ENCODE measurements at places on chromosomes 16 and 17.

- no peak for DNase-seq
These were observed 4.7 kb upstream of the GOT2 start for GRCh38 chr16:58738672-58739296.

GRCh38 chr17:39737760-39738567, at the start of gene GRB7:
TSS of gene GRB7 (plus strand) at chr17:39737938. CDS start at chr17:39742302, 4,364 bp downstream.
- no peak for DNase-seq

- DNase-seq = no peak
These were observed 1.5 kb upstream of the CMIP start for GRCh38 chr16:81442916-81443687.

- DNase-seq = peak; percentile 78
These were observed 17.9 kb downstream of the GOSR2 start for GRCh38 chr17:46940692-46941404.

- DNase-seq = no peak
These were observed 804 bp downstream of the BORCS6 start for GRCh38 chr17:8189041-8189710.

- no peak for DNase-seq
These were observed 737 bp downstream of the OTOP3 start for GRCh38 chr17:74936470-74936799.

DNA sequence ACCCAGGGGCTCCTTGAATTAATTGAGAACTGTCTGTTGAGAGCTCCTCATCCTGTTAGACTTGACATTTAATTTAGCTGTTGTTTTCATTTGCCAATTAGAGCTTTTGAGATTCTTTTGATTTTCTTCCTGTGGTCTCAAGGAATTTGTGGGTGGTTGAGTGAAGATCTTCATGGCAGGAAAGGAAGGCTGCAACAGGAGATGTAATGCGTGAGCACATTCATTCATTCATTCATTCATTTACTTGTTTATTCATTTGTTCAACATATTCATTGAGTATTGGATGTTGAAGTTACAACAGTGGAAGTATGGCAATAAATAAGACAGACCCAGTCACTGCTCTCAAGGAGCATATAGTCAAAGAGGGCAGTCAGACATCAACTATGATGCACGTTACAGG, 117.7 kb downstream of the PRKCB start:
- no peak for DNase-seq

DNA sequence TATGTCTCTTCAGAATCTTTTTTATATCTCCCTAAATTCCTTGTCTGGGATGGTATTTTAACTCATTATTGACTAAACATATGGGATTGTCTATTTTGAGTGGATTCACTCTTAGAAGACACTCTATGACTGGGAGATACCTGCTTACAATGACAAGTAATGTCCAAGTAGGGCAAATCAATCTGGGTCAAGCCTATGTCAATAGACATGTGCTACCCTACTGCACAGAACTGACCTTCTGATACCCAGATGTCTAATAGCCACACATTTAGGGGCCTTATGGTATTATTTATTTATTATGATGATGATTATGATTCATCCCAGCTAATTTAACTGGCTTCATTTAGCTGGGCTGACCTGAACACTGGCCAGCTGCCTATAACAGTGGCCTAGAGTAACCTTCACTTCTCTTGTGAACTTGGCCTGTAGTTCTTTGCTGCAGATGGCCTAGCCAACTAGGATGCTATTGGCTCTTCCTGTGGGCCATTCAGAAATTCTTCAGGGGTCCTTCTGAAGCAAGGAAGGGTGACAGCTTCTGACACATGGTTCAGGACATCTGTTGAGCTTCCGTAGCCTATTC, 138.0 kb downstream of the ANKFN1 start:
- DNase-seq = no peak

DNA sequence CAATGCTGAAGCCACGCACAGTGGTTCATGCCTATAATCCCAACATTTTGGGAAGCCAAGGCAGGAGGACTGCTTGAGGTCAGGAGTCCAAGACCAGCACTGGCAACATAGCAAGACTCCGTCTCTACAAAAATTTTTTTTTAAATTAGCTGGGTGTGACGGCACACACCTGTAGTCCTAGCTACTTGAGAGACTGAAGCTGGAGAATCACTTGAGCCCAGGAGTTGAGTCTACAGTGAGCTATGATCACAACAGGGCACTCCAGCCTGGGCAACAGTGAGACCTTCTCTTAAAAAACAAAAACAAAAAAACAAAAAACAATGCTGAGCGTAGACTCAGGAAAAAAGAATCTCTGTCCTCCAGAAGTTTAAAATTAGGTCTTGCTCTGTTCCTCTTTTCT, 6.1 kb downstream of the GNA13 start:
- DNase-seq = no peak

DNA sequence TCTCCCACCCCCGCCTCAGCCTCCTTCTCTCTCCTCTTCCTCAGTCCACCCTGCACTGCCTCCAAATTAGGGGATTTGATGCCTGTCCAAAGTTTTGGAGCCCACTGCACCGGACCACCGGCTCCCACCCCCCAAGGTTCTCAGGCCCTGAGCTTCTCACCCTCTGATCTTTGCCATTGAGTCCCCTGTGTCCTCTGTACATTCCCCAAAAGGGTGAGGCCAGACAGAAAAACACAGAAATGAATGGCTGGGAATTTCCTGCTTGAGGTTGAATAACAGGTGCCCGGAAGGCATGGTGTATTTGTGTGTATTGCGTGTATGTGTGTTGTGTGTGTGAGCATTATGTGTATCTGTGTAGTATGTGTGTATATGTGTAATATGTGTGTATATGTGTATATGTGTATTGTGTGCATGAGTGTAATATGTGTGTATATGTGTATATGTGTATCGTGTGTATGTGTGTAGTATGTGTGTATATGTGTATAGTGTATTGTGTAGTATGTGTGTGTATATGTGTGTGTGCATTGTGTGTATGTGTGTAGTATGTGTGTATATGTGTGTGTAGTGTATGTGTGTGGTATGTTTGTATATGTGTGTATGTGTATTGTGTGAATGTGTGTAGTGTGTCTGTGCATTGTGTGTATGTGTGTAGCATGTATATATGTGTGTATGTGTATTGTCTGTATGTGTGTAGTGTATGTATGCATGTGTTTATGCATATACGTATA, 16.0 kb upstream of the CCL17 start:
- no peak for DNase-seq

All from fibroblast of pulmonary artery (primary cell).